Endothelial cell (in vitro differentiated cells): ENCODE measurements at places on chromosomes 2 and 18. TPM values are rescaled to one million over a fixed set of nuclear protein-coding genes. Genes with fewer than 3 reads are reported as not detected.

Gene SLC9A4
- 0.08 TPM for total RNA-seq

Gene MEP1B
- total RNA-seq: 0.15 TPM

Gene GCKR
- total RNA-seq: 0.59 TPM

- no peaks in the 10 kb centered on the region for H3K36me3 ChIP-seq
- no peak for DNase-seq
- H3K4me1 ChIP-seq: peaks cover 2% of the 10 kb centered on the region
- H3K27ac ChIP-seq: no peak overlapping the region
- H3K27me3 ChIP-seq: peaks cover 4% of the 10 kb centered on the region
Observed at GRCh38 chr18:46767217-46767616, 10.4 kb upstream of the ST8SIA5 start.

- H3K27me3 ChIP-seq: no peaks in the 10 kb centered on the region
- no peak overlapping the region for H3K27ac ChIP-seq
- no peak overlapping the region for H3K4me3 ChIP-seq
- DNase-seq: no peak
- H3K4me1 ChIP-seq: peaks cover 1% of the 10 kb centered on the region
Observed at GRCh38 chr18:61236356-61237057, 96.7 kb upstream of the CDH20 start.

- peaks cover 18% of the 10 kb centered on the region for H3K4me1 ChIP-seq
- H3K4me3 ChIP-seq: no peak overlapping the region
- peaks cover 3% of the 10 kb centered on the region for H3K27me3 ChIP-seq
- H3K36me3 ChIP-seq: peaks cover 35% of the 10 kb centered on the region
Observed at GRCh38 chr2:231454361-231454791, 9.9 kb downstream of the NCL start.

- H3K4me3 ChIP-seq: no peak overlapping the region
- H3K36me3 ChIP-seq: peaks cover 3% of the 10 kb centered on the region
- peaks cover 12% of the 10 kb centered on the region for H3K27me3 ChIP-seq
- peaks cover 34% of the 10 kb centered on the region for H3K4me1 ChIP-seq
Observed at GRCh38 chr2:132392221-132392620, 24.4 kb upstream of the GPR39 start.

DNA sequence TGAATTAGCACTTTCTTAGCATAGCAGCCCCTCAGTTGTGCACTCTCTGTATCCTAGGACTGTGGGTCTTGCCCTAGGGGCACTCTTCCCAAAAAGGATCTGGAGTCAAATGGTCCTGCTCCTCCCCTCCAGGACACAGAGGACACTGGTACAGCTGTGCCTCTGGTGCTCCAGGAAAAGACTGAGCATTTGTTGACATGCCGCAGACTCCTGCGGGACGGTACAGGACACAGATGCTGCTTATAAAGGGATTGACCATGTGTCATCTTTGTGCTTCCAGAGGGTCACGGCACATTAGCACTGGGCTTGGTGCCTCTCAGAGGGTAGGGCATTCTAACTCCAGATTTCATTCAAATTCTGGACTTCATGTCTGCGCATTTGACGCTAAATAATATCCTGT, 110.5 kb downstream of the KLF7 start:
- no peaks in the 10 kb centered on the region for H3K27me3 ChIP-seq
- no peak overlapping the region for H3K4me3 ChIP-seq
- no peak overlapping the region for H3K27ac ChIP-seq
- no peaks in the 10 kb centered on the region for H3K36me3 ChIP-seq
- DNase-seq: no peak

DNA sequence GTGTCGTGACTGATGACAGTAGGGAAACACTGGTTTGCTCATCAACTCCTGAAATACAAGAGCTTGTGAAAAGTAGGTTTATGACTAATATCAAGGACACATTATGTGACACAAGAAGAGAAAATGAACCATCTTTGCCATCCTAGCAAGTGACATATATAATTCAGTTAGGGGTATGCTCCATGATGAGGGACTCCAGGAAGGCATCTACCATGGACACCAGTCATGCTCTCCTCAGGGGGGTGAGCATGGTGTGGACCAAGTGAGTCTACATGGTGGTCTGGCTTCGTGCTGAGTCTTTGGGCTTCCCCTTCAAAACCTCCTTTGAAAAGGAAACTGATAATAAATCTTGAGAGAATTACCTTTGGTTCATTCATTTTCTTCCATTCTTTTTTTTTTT, 11.7 kb upstream of the SERPINB5 start:
- H3K27ac ChIP-seq: no peak overlapping the region
- DNase-seq: no peak
- H3K4me3 ChIP-seq: no peak overlapping the region
- H3K27me3 ChIP-seq: no peaks in the 10 kb centered on the region
- no peaks in the 10 kb centered on the region for H3K4me1 ChIP-seq
- no peaks in the 10 kb centered on the region for H3K36me3 ChIP-seq

DNA sequence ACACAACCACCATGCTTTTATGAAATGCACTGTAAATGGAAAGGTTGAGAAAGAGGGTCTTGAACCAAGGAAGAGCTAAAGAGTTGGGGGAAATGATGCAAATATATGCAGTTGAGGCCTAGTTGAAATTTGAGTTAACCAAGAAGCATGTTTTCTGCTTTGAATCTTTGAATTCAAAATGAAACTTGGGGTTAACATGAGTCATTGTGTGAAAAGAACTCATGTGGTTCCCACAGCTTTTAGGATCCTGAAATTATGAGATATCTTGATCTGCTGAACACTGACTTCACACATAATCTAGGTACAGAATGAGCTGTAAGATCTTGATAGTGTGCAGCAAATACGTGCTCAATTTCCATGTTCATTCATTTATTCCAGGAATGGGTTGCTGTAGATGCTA, 422.9 kb upstream of the TRIB2 start:
- DNase-seq: no peak
- H3K27ac ChIP-seq: no peak overlapping the region
- no peak overlapping the region for H3K4me3 ChIP-seq
- H3K27me3 ChIP-seq: no peaks in the 10 kb centered on the region

DNA sequence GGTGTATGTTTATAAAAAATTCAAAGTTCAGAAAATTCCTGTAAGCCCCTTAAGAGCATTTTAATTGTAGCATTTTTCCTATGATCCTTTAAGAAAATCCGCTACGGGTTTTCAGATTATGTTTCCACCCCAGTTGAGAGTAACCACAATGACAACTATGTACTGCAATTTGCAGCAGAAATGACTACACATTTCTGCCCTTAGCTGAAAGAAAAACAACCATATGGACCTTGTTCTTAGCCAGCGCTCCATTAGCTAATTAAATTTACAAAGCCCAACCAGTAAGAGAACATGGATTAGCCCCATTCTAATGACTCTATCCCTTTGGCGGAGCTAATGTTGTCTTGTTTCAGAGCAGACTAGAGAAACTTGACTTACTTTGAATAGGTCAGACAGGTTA, 247.6 kb downstream of the SLC8A1 start:
- H3K36me3 ChIP-seq: no peaks in the 10 kb centered on the region
- H3K27ac ChIP-seq: no peak overlapping the region
- H3K4me1 ChIP-seq: no peaks in the 10 kb centered on the region
- H3K27me3 ChIP-seq: no peaks in the 10 kb centered on the region
